ENCODE measurements at places on chromosomes 3 and 15.

DNA sequence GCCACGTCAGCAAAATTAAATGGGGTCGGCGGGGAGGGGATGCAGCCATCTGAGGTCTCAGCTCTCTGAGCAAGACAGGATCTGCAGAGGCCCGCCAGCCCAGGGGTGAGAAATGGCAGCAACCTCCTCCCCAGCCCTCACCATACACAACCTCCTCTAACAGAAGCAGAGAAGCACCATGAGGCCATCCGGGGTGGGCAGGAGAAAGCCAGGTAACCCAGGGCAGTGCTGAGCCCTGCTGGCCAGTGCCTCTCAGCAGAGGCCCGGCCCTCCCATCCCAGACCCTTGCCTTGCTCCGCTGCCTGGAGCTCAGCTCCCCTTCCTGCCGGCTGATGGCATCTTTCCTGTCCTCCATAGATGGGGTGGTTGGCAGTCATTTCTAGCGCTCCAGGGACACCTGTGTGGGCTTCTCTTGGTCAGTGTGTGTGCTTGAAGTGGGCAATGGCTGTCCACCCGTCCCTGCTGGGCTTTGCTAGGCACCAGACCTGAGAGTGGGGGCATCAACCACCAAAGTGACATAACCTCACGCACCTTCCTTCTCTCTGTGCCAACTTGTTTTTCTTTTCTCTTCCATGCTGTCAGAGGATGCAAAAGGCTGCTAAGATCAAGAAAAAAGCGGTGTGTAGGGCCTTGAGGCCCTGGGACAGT, 175.8 kb downstream of the NSMCE3 start:
- DNase-seq = no peak

GRCh38 chr15:77112838-77113504, 42.1 kb upstream of the TSPAN3 start:
- peak; percentile 29 for DNase-seq

DNA sequence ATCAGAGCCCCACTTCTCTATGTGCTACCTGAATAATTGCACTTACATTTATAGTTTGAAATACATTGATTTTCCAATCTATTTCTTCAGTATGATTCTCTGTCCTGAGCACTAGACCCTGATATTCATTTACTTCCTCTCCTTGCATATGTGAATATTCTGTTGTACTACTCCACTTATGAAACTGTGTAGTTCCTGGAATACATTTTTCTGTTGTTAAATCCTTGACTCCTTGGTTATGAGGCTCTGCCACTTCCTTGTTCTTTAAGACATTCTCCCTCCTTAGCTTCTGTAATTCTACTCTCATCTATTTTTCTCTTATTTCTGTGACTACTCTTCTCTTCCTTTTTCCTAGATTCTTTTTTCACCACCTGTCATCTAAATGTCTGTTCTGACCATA, 12.9 kb upstream of the MGA start:
- DNase-seq = no peak

GRCh38 chr15:73982222-73982962, 9.7 kb downstream of the STOML1 start:
- DNase-seq = no peak

- no peak for DNase-seq
These were observed 215.9 kb downstream of the TIGIT start for GRCh38 chr3:114509756-114510155.

GRCh38 chr3:13673207-13673606, 124.3 kb downstream of the FBLN2 start:
- DNase-seq = no peak

GRCh38 chr15:24878153-24878552, 76.6 kb upstream of the SNRPN start:
- DNase-seq = no peak

DNA sequence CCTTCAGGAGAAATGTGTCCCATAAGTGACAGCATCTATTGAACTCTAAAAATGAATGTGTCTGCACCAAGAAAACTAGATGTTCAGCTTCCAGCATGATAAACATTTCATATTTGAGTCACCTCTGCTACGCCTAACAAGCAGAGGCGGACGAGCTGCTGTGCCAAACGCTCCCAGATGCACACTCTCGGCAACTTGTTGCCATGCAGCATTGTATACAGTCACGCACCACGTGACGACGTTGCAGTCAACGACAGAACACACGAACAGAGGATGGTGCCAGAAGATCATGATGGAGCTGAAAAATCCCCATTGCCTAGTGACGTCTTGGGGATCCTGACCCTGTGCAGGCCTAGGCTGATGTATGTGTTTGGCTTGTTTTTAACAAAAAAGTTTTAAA, 137.5 kb downstream of the XXYLT1 start:
- DNase-seq = no peak

- no peak for DNase-seq
These were observed 37.6 kb downstream of the ERICH6 start for GRCh38 chr3:150666167-150666566.

GRCh38 chr3:23761440-23761896, 44.3 kb upstream of the UBE2E1 start:
- DNase-seq = peak; percentile 68

GRCh38 chr3:67386451-67386850, 268.0 kb downstream of the SUCLG2 start:
- no peak for DNase-seq

DNA sequence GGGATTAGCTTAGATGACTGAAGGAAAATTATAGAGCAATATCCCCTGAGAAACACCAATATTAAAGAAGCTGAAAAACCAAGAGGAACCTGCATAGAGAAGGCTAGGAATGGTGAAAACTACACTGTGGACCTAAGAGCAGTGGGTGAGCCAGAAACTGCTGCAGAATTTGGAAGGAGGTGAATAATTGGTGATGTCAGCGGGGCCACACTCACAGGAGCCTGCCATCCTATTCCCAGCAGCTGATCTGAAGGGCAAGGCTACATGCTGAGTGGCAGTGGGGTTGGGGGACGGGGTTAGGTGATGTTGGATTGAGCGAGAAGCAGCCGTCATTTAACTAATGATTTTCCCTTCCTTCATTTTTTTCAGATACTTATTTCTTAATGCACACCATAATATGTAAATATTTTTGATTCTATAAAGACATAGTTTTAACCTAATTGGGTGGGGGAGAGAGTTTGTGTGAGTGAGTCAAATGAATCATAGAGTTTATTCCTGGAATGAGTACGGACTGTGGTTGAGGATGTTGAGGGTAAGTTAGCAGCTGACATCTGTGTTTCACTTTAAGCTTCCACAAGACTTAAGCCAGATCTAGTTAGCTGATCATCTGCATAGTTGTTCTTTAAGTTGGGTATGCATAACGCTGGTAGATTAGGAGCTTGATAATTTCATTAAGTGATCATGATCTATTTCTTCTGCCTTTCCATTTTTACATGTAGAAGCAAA, 222.8 kb downstream of the PTPRG start:
- no peak for DNase-seq

GRCh38 chr3:193033226-193033780, 115.6 kb upstream of the MB21D2 start:
- no peak for DNase-seq

GRCh38 chr3:47592066-47592795, 13.6 kb upstream of the CSPG5 start:
- DNase-seq = no peak

GRCh38 chr15:96234109-96234892, 96.2 kb upstream of the NR2F2 start:
- DNase-seq = no peak

GRCh38 chr15:29913528-29914135, 91.4 kb upstream of the TJP1 start:
- no peak for DNase-seq

GRCh38 chr3:195048059-195048905, 222.7 kb downstream of the XXYLT1 start:
- DNase-seq = no peak

DNA sequence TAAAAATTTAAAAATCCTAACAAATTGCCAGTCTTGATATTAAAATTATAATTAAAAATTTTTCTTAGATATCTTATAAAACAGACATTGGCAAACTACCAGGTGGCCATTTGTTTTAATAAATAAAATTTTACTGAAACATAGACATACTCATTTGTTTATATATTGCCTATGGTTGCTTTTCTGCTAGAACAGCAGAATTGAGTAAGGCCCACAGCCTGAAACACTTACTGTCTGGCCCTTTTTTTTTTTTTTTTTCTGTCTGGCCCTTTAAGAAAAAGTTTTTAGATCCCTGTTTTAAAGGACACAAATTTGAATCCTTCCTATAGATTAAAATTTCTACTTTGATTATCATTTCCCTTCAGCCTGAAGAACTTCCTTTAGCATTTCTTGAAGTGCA, 60.5 kb upstream of the CTDSPL2 start:
- DNase-seq = no peak

DNA sequence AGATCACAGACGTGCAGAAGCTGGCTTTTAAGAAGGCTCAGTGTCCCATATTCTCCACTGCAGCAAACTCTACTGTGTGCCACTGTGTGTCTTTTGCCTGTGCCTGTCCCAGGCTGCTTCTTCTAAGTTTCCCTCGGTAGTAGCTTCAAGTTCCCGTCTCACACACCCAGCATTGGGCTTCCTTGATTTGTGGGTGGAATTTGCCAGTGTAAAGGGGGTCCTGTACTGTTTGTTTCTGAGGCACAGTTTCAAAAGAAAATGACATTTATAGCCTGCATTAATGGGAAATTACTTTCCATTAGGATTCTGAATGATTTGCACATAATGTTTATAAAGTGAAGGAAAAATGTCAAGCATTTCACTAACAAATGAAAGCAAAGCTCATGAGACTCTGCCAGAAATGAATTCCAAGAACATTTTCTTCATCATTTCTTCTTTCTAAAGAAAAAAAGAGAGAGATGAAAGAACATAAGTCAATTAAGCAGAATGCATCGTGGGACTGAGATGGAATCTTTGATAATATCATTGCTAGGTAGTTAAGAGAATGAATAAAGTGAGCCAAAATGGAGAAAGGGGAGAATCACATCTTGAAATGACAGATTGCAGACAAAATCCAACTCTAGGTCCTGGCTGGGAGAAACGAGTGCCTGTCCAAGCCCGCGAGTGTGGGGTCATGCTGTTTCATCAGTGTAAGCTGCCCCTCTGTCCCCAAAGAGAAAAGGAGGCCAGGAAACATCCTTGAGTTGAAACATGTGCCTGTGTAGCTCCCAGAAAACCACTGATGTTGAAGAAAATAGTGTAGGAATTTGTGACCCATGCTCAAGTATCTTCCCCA, 48.6 kb upstream of the ADAMTSL3 start:
- DNase-seq = no peak

DNA sequence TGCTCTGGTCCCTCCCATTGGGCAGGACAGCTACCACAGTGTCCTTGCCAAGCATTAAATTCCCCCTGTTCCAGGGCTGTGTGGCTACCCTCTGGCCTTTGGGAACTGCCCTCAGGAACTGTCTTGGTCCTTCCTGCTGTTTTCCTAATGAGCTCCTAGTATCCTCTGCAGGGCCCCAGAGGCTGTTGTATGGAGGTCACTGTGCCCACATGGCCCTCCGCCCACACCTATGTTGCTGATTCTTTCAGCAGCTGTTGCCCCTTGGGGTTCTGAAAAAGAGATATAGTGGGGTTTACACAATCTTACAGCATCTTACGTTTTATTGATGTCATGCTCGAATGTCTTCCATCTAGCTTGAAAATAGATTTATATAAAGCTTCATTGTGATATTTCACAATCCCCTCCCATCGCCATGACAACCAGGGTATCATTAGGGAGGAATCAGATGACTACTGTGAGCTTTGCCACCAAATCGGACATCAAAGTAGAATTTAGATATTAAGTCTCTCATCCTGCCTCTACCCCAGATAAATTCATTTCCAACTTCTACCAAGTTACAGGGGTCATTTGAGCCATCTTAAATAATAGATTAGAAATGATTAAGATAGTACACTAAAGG, 97.1 kb upstream of the NR2E3 start:
- DNase-seq = peak; percentile 19

DNA sequence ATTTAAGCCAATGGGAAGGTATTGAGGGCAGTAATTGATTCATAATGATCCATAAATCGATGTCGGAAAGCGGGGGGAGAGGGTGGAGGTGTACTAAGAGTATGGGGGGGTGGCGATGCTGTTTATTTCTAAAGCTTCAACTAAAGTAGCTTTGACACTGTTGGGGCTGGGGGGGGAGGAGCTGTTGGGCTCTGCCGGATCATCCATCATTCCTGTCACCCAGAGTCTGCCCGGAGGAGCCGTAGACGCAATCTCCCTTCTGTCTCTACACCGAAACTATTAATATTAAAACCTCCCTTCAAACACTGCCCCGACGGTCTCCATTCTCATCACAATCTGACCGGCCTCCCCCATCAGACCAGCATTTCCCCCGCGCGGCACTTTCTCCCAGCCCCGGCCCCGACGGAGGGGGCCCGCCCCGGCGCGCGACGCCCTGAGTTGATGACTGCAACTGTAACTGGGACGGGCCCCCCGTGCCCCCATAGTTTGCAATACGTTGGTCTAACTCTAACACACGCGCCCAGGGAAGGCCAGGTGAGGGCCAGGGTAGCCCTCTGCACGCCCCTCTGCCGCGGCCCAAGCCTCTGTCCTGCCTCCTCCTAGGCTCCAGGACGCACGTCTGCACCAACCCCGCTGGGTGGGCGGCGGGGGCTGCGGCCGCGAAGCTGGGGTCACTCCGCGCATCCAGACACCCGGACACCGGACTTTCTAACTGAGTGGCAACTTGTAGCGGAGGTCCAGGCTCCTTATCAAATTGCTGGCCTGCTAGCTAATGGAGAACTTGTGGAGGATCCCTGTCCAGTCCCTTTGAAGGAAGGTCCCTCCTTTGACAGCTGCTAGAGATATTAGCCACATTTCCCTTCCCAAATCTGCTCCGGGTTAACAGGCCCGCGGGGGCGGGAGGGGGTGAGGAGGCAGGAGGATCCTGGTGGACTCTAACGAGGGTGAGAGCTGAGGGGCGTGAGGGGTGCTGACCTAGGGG, 212.0 kb downstream of the MEIS2 start:
- no peak for DNase-seq

GRCh38 chr3:65039754-65040210, 352.0 kb upstream of the ADAMTS9 start:
- DNase-seq = no peak

- DNase-seq = no peak
These were observed 34.1 kb upstream of the RASGRP1 start for GRCh38 chr15:38598749-38599148.

DNA sequence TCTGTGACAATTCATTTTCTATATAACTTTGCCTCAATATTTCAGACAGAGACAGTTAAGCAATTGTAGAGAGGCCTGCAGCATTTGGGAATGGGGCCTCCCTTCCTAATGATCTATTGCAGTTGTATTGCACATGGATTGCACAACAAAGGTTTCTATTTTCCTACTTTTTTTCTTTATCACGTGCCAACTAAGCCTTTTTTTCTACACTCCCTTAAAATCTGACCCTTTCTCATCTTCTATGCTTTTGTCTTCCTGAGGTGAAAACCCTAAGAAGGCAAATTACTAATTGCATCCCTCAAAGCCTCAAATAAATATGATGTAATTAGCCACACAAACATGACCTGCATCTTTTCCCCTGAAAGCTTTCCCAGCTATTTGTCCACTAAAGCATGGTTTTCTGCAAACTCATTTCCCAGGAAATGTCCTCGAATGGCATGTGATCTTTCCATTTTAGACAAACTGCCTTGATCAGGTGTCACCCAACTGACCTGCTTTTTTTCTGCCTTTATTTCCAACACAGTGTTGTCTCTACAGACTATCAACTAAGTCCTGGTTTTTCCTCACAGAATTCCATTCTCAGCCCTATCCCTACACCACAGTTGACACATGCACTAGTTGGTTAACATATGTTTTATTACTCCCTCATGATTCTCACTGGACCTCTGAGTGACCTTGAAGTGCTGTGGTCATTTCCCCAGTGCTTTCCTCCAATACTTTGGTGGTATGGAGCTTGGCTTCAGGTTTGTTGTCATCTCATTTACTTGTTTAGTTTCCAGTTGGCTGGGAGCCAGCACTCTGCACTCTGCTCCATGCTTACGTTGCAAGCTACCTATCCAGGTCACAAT, 31.9 kb upstream of the TSC22D2 start:
- DNase-seq = no peak

All from iPS-NIHi11 (cell line).